ENCODE measurements at places on chromosomes 11 and 22. TPM values are rescaled to one million over a fixed set of nuclear protein-coding genes. Genes with fewer than 3 reads are reported as not detected.

DNA sequence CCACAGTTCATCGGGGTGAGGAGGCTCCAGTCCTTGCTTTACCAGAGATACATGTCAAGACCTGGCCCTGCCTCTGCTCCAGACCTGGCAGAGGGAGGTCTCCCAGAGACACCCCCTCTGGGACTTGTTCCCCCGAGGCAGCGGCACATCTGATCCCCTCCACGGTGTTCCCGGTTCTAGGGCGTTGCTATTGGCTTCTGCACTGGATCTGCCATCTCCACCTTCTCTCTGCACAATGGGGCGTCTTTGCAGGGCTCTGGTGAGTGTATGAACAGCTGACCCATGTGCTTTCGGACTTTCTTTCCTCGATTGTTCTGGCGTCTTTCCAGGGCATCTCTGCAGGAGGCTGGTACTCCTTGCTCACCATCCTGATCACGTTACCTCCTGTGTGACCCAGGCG lies 930.4 kb downstream of the TBC1D22A start:
- peak; percentile 30 for DNase-seq

DNA sequence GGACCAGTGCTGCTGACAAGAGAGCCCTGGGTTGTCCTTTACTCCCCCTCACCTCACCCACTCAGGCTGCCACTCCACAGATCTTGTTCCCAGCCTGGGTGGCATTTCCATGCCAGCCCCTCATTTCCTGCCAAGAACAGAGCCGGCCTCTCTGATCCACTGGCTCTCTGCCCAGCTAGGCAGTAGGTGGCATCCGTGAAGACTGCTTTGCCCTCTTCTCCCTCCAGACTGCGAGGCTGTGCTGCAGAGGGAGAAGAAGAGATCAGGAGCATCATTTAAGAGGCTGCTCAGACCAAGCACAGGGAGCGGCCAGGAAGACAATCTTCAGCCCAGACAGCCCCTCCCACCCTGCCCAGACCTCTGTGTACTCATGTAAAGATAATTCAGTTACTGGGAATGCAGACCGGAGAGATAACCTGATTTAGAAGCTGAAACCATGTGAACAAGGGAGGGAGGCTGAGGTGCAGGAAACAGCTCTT lies 126.9 kb upstream of the NCAM1 start:
- no peak for DNase-seq

- no peak for DNase-seq
These were observed 166.7 kb upstream of the GUCY1A2 start for GRCh38 chr11:107184986-107185385.

DNA sequence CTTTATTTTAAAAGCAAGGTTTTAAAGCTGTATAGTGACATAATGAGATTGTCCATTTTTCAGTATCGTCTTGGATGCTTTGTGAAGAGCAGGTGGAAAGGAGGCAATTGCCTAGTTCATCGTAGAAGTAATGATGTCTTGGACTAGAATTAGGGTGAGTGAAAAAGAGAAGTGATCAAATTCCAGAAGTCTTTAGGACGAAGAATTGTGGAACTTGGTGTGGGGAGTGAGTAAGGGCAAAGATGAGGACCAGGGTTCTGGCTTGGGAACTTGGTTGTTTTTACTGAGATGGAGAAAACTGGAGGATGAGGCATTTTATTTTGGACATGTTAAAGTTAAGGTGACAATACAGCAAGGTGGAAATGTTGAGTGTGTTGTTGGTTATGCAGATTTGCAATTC lies 1.2 kb downstream of the ILK start:
- no peak for DNase-seq

- no peak for DNase-seq
These were observed 35.3 kb upstream of the XBP1 start for GRCh38 chr22:28835630-28836189.

DGAT2 gene
- total RNA-seq: not detected

DNA sequence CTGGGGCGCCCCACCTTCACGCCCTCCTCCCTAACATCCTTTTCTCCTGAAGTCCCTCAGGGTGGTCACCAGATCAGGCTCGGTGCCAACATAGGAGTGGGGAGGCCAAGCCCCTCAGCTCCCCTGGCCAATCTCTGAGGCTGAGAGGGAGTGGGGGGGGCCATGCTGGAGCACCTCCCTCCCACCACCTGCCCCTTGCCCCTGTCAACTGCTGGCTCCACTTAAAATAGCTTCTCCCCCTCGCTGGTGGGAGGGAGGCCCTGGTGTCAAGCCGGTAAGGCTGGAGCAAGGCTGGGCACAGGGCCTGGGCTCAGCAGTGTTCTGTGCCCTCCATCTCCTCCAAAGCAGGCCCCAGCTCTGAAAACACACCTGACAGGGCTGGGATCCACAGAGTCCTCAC lies 4.9 kb downstream of the PLXNB2 start:
- no peak for DNase-seq

GRCh38 chr11:12167061-12168000 lies 56.9 kb downstream of the MICAL2 start:
- DNase-seq: peak; percentile 92

DNA sequence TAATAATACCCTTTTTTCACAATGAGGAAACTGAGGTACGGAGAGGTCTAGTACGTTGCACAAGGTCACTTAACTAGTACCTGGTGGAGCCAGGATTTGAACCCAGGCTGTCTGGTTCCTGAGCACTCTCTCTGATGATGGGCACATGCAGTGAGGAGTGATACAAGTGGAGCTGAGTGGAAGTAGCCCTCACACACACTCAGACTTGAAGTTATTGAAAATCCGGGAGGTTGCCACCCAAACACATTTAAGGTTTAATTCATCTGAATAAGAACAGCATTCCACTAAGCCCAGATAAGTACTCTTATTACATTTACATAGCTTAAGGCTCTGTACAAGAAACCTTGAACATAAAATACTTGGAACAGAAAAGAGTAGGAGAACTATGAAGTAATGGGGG lies 4.8 kb downstream of the GRAP2 start:
- no peak for DNase-seq

CRYBB2 gene
- total RNA-seq: not detected

TMEM151A gene
- total RNA-seq: 0.60 TPM

DNA sequence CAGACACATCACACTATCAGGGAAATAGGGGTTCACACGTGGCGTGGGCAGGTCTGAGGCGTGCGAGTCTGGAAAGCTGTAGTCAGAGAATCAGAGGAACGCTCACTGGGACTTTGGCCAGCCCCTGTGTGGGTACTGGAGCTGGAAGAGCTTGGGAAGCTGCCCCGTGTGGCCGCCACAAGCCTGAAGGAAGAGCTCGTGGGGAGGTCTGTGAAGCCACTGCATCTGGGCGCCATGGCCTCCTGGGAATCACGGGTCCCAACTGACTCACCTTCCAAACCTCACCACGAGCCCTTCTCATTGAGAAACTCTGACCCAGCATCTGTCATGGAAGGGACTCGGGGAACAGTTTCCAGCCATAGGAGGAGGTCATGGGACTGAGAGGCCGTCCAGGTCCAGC lies 5.9 kb upstream of the MRGPRF start:
- no peak for DNase-seq

NUDT22 gene
- 152 TPM for total RNA-seq

- no peak for DNase-seq
These were observed 109.4 kb downstream of the MICAL2 start for GRCh38 chr11:12219757-12220156.

DNA sequence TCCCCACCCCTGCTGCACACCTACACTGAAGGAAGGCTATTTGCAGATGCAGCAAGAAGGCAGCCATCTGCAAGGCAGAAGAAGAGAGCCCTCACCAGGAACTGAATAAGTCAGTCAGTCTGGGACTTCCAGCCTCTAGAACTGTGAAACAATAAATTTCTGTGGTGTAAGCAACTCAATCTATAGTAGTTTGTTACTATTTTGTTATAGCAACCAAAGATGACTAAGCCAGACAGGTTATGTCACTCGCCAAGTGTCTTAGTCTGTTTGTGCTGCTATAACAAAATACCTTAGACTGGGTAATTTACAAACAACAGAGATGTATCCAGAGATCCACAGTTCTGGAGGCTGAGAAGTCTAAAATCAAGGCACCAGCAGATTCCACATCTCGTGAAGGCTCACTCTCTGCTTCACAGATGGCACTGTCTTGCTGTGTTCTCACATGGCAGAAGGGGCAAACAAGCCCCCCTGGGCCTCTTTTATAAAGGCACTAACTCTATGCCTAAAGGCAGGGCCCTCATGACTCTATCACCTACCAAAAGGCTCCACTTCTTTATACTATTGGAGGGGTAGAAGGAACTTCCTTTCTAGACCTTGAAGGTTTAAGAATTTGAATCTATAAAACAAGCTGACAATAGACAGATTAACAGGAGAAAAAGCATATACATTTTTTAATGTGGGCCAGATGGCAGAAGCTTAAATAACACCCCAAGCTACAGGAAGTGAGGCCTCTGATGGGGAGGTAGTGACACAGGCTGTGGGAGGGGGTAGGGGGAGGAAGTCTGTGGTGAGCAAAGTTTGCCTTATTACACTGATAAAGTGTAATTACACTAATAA lies 12.3 kb downstream of the APOL6 start:
- no peak for DNase-seq

LGR4 gene
- total RNA-seq: 16.5 TPM

- no peak for DNase-seq
These were observed 1044.7 kb downstream of the BRD1 start for GRCh38 chr22:48782811-48783511.

SLCO2B1 gene
- 0.13 TPM for total RNA-seq

DNA sequence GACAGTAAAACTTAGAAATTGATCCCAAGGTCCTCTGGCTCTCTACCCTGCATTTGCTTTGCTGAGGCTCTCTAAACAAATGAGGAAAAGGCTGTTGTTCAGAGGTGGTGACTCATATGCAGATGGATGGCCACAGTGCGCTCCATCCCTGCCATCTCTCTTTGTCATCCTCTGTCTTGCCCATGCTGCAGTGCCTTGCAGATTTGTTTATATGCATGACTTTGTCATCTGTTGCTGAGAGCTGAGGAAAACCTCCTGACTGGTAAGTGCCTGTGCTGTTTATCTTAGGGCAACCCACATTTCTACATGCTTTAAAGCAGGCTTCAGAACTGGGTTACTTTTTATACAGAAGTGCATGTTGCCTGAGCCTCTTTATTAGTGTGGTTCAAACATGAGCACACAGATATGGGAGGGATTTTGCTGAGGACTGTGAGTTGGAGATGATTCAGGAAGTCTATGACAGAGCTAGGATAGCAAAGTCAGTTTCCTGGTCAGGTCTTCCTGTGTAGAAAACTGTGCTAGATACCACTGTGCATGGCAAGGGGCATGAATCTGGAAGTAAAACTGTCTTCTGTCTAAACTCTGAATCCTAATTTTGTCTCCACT lies 57.4 kb downstream of the JAM3 start:
- peak; percentile 46 for DNase-seq

OR10D3 gene
- total RNA-seq: not detected

Data from SJSA1 (cell line).